Stimulated activated CD8-positive, alpha-beta memory T cell treated with anti-CD3 and anti-CD28 coated beads, Interleukin-4, amount 100 ng/mL, for 24 hours (primary cell): ENCODE measurements at places on chromosomes 5 and 9.

GRCh38 chr5:75985077-75985476 is 98.1 kb upstream of the SV2C start:
- no peak for DNase-seq

DNA sequence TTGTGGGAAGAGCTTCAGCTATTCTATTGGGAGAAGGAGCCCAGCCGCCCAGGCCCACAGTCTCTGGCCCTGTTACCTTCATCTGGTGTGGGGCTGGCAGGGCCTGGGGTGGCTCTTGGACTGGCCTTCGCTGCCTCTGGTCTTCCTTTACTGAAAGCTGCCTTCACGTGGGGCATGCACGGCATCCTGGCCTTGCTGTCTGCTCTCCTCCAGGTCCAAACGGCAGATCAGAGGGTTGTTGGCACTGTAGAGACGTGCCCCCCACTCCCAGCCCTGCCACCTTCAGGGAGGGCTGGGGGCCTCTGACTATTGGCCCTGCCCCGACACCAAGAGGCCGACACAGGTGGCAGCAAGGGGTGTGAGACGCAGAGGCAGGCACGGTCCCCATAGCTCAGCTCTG is 291.3 kb upstream of the IRX1 start:
- no peak for DNase-seq

DNA sequence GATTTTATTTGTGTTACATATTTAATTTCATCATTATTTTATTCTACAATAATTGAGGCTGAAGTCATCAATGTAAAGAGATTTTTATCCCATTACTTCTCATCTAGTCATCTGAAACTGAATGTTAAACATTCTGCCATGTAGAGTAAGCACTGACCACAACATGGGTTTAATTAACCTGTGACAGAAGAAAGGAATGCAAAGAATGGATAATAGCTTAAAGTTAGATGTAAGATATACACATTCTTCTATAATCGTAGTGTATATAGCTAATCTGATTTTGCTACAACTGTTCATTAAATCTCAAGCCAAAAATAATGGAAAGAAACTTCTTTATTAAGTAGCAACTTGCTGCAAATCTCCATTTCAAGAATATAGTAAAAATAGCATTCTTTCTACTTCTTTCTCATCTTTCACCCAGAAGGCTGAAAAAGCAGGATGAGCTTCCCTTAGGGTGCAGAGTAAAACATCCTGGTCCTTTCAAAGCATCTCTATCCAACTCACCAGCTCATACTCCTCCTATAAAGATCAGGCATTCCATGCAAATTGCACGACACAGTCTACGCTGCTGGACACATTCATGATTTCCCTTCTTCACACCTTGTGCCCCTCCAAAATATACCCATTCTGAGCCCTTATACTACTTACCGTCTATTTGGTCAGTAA is 115.2 kb downstream of the EFNA5 start:
- DNase-seq = no peak

DNA sequence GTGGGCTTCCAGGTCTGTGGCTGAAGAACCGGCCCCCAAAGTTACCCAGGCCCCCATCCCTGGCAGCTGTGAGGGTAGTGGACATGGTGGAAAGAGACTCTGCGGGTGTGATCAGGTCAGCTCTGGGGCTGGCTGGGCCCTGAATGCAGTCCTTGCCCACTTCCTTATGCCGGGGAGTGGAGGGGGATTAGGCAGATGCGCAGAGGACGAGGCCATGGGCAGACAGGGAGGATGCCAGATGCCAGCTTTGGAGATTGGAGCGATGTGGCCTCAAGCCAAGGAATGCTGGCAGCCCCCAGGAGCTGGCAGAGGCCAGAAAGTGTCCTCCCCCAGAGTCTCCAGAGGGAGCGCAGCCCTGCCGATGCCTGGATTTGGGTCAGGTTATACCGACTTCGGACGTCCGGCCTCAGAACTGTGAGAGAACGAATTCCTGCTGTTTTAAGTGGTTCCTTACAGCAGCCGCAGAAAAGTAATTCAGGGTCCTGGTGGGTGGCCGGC is 69.8 kb downstream of the ADAMTS2 start:
- no peak for DNase-seq

GRCh38 chr5:151151793-151152192 is 5.8 kb downstream of the ANXA6 start:
- DNase-seq = no peak

- no peak for DNase-seq
Observed at GRCh38 chr9:35793461-35793860, 2.1 kb downstream of the NPR2 start.

DNA sequence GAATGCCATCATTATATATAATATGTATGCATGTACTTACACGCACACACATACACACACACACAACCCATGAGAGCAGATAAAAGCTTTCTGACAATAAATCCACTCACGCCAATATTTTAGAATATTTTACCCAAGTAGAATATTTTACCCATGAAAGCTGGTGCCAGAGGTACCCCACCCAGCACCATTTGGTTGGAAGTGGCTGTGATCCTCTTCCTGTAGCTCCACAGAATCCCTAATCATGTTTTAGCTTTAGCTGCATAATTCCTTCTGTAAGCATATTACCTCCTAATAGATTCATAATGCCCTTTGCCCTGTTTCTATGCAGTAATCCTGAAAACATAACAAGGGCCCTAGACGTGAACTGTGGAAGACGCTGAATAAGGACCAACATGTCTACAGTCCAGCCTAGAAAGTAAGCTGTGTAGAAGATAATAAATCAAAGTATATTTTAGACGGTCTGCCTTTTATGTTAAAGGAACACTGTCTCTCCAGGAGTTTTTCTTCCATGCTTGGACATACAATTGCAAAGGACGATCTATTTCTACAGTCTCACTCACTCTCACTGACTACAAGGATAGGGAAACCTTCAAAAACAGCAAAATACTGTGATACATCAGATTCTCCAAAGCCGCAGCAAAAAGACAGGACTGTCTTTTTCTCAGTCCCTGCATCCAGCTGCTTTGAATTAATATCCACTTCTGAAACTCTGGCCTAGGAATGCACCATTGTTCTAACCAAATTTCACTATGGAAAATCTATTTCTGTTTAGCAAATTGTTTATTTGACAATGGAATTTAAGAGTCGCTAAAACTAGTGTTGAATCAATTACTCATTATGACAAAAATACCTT is 98.2 kb downstream of the USP20 start:
- DNase-seq = no peak

GRCh38 chr5:144202072-144202471 is 31.4 kb downstream of the KCTD16 start:
- DNase-seq = no peak

- no peak for DNase-seq
Observed at GRCh38 chr9:130332384-130332926, 66.9 kb downstream of the HMCN2 start.

GRCh38 chr5:124154714-124155113 is 591.7 kb downstream of the ZNF608 start:
- DNase-seq = no peak

- peak; percentile 19 for DNase-seq
Observed at GRCh38 chr5:40578501-40579451, 100.9 kb upstream of the PTGER4 start.

- no peak for DNase-seq
Observed at GRCh38 chr9:8633784-8634183, 834.2 kb upstream of the DMAC1 start.
